ENCODE measurements at places on chromosomes 13 and 19.

- DNase-seq = no peak
Measured at GRCh38 chr19:46159418-46160232, 11.6 kb downstream of the IGFL2 start.

DNA sequence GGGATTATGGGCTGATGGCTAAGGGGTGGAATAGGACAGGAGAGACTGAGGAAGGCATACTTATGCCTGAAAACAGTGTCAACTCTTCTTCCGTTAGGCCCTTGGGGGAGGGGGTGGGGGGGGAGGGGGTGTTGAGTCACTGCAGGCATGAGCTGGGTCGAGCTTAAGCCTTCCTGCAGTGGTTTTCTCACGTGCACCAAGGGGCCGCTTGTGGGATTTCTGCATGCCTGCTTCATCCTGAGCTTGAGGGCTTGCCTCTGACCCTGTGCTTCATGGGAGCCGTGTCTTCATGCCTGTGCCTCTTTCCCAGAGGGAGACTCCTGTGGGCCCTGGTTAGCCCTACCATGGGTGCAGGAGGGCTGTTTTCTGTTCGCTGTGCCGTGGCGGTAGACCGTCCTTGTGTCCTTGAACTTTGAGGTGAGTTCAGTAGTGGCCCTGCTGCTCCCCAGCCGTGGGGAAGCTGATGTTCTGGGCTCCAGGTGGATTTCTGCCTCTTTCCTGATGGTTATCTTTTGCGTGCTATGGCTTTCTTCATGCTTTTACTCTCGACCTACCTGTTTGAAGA, 186.1 kb downstream of the PCCA start:
- DNase-seq = no peak

DNA sequence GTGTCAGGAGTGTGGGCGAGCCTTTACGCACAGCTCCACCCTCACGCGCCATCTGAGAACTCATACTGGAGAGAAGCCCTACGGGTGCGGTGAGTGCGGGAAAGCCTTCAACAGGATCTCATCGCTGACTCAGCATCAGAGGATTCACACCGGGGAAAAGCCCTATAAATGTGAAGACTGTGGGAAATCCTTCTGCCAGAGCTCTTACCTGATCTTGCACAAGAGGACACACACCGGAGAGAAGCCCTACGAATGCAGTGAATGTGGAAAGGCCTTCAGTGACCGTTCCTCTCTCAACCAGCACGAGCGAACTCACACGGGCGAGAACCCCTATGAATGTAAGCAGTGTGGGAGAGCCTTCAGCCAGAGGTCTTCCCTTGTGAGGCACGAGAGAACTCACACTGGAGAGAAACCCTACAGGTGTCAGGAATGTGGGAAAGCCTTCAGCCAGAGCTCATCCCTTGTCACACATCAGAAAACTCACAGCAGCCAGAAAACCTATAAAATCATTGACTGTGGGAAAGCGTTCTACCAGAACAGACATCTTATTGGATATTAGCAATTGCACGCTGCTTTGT, 6.9 kb upstream of the ZNF555 start:
- DNase-seq = no peak

DNA sequence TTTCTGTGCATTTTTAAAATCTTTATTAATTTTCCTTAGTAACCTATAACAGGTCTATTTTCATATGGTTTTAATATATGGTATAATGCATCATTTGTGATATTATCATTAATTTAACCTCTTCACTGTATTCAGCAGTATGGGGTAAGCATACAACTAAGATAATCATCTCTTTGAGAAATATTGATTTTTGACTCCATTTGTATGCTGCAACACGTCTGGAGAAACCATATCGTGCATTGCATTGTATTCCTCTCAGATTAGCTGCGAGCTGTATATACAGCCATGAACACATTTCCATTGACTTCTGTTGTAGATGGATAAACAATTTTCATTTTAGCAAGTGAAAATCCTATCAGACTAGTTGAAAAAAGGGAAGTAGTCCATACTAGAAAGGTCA, 2275.8 kb upstream of the PCDH20 start:
- DNase-seq = no peak

DNA sequence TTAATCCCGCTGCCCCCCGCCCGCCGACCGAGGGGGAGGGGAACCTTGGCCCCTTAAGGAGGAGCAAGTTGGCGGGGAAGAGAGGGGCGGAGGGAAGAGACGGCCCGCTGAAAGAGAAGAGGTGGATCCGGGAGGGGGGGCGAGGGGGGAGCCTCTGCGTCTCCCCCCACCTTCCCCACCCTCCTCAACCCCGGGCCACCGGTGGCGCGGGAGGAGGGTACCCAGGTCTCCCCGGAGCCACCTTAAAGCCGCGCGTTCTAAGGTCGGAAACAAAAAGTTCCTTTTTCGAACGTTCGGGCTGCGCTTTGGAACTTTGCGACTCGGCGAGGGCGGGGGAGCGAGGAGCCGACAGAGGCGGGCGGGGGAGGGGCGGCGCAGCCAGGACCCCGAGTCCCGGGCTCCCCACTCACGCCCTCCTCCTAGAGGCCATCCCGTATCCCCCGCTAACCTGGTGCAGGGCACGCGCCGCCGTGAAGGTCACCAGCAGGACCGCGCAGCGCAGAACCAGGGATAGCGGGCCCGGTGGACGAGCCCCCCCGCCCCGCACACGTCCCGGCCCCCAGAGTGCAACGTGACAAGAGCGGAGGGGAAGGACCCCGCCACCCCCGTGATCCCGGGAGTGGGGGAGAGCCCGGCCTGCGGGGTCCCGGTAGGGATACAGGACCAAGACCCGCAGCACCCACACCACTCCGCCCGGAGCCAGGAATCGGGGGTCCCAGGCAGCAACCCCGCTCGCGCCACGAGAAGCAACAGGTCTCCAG, 659 bp downstream of the ERF start:
- peak; percentile 67 for DNase-seq

DNA sequence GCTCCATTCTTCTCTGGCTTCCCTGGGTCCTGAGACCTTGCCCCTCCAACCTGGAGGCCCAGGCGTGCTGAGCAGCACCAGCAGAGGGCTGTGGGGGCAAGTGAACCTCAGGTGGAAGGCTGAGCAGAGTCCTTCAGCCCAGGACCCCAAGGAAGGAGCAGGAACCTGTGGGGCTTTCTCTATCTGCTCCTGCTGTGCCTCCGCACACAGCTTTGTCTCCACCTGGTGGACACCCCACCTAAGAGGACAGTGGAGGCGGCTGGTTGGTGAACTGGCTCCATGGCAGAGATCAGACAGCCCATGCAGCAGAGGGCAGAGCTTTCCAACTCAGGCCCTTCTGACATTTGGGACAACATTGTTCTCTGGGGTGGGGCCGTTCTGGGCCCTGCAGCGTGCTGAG, 19.7 kb downstream of the ZFR2 start:
- no peak for DNase-seq

GRCh38 chr13:74904556-74904955, 577.4 kb downstream of the TBC1D4 start:
- DNase-seq = no peak

DNA sequence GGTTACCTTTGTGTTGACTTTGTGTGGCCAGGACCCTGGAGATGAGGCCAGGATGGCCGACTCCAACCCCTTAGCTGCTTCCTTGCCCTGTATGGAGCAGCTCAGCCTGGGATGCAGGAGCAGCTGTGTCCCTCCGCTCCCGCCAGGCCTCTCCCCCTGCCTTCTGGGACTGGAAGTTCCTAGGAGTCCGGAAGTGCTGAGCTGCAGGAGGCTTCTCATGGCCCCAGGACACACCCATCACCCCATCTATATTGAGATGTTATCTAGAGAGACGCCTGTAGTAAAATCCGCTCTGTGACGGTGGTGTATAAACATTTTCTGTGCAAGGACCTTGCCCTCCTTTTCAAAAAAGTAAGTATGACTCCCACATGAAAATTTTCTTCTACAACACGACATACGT, 27.0 kb downstream of the WTIP start:
- no peak for DNase-seq

GRCh38 chr19:55206664-55207500, 2.4 kb downstream of the PTPRH start:
- DNase-seq = no peak

DNA sequence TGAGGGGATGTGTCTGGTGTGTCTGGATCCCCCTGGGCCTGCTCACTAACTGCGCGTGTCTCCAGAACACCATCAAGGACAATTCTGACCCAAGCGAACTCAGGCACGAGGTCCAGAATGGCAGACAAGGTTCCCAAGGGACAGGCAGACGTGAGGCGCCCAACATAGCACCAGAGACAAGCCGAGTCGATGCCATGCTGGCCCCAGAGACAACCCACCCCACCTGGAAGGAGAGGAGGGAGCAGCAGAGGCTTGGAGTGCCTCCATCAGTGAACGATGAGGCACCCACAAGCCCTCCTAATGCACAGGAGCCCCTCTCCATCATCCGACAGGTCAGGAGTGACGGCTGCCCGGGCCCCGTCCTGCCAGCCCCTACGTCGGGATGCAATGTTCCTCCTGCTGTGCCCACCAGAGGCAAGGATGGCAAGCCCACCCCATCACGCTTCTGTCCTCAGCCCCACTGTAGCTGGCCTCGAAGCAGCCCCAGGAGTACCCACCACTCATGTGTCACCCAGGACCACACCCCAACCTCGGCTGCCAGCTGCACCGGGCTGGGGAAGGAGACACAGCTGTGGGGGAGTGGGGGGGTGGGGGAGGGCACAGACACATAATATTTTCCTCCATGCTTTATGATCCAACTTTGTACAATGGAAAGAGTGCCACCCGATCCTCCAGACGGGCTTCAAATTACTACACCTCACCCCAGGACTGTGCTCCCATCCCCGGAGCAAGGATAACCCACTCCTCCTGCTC, 11.8 kb downstream of the AP3D1 start:
- DNase-seq = no peak

DNA sequence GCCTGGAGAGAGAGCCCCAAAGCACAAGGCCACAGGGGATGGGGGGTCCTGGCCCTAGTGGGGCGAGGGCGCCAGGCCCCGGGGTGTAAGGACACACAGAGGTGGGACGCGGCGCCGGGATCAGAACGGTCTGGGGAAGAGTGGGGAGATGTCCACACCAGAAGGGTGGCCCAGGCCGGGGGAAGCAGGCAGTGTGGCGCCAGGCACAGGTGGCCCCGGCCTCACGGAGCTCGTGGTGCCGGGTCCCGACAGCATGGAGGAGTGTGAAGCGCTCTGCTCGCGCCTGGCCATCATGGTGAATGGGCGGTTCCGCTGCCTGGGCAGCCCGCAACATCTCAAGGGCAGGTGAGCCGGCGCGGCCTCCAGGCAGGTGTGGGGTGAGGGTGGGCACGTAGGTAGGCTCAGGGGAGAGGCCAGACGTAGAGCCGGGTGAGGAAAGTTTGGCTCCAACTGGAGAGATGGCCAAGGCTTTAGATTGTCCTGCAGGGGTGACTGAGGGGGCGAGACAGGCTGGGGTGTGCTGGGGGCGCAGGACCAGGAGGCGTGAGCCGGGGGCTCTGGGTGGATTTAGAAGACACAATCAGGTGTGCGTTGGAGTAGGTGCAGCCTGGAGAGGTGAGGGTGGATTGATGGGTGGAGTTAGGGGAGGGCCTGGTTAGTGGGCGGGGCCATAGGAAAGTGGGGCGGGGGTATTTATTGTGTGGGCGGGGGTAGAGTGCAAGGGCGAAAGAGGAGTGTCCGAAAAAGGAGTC, 2.9 kb upstream of the ARHGAP45 start:
- DNase-seq = no peak

DNA sequence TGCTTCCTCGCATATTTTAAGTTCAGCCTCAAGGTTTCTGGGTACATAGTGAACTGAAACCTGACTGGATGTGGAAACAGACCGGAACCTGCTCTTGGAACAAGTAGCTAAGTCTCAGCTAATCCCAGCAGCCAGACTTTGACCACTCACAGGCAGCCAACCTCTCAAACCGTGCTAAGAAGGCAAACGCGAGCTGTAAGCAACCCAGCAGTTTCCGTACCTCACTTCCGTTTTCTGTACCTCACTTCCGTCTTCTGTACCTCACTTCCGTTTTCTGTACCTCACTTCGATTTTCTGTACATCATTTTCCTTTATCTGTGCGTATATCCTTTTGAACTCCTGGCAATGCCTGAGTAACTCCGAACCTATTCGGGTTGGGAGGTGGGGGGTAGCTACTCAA, 96.8 kb downstream of the SUCLA2 start:
- DNase-seq = no peak
